MM.1S (cell line): ENCODE measurements at places on chromosomes 6 and 20.
A peak's percentile ranks its signal among the peaks of the same experiment; 100 is the strongest.

DNA sequence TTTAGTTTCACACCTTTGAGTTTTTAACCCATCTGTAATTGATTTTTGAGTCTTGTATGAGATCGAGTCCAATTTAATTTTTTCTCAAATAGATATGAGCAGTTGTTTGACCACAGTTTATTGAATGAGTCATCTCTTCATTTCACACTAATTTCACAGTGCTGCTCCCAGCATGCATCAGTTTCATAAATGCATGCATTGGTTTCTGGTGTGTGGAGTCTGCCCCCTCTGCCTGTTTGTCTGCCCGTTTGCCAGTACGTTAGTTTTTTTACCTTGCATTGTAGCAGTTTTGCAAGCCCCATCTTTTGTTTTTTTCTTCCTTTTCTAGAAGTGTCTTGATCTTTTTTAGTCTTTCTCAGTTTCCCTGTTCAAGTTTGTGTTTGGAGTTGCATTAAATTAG, 11.9 kb downstream of the SLX4IP start:
- peak; percentile 88 for DNase-seq

- DNase-seq: no peak
Observed at GRCh38 chr6:81623106-81623759, 129.2 kb downstream of the TENT5A start.

- DNase-seq: no peak
Observed at GRCh38 chr20:46260480-46260879, 47.8 kb downstream of the CDH22 start.

- DNase-seq: no peak
Observed at GRCh38 chr6:158567152-158567551, 7.3 kb downstream of the TMEM181 start.

DNA sequence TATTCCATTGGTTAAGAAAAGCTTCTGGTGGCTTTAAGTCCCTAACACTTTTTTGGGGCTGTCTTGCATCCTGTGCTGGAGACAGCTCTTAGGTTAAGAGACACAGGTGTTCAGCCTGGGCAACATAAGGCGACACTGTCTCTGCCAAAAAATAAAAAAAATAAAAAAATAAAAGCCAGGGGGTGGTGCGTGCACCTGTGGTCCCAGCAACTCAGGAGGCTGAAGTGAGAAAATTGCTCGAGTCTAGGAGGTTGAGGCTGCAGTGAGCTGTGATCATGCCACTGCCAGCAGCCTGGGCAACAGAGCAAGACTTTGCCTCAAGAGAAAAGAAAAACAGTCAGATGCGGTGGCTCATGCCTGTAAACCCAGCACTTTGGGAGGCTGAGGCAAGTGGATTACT, 55.6 kb upstream of the ZMYND8 start:
- DNase-seq: peak; percentile 89

DNA sequence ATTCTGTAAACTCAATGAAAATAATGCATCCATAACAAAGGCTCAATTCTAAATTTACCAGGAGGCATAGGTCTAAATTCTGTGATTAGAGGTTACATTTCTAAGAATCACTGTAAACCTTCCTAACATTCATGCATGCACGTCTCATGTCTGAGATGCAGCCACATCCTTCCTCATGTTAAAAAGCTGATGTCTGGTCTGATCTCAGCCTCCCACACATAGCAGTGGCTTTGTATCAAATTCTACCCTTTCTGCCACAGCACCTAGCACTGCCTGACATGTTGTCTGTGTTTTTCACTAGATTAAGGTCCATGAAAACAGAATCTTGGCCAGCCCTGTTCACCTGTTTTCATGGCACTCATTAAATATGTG, 171.1 kb downstream of the WDR27 start:
- no peak for DNase-seq

DNA sequence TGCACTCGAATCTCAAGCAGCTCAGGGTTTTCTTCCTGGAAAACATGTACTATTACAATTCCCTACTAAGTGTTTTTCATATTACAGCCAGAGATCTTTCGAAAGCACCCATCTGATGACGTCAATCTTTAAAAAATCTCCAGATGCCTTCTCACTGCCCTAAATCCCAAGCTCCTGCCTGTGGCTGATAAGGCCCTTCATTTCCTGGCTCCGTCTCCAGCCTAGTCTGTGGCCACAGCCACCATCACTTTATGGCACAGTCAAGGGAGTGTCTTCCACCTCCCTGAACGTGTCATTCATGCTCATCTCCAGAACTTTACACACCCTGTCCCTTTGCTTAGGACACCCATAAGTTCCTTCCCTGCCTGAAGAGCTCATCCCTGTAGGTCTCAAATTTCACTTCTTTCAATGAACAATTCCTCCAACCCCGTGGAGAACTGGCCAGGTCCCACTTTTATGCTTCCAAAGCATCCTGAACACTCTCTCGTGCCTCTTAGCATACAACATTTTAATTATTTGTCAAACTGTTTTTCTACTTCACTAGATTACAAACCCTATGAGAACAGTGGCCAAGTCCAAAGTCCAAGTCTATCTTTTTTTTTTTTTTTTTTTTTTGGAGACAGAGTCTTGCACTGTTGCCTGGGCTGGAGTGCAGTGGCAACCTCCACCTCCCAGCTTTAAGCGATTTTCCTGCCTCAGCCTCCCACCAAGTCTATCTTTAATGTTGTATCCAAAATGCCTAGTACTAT, 106.1 kb upstream of the AGPAT4 start:
- no peak for DNase-seq

DNA sequence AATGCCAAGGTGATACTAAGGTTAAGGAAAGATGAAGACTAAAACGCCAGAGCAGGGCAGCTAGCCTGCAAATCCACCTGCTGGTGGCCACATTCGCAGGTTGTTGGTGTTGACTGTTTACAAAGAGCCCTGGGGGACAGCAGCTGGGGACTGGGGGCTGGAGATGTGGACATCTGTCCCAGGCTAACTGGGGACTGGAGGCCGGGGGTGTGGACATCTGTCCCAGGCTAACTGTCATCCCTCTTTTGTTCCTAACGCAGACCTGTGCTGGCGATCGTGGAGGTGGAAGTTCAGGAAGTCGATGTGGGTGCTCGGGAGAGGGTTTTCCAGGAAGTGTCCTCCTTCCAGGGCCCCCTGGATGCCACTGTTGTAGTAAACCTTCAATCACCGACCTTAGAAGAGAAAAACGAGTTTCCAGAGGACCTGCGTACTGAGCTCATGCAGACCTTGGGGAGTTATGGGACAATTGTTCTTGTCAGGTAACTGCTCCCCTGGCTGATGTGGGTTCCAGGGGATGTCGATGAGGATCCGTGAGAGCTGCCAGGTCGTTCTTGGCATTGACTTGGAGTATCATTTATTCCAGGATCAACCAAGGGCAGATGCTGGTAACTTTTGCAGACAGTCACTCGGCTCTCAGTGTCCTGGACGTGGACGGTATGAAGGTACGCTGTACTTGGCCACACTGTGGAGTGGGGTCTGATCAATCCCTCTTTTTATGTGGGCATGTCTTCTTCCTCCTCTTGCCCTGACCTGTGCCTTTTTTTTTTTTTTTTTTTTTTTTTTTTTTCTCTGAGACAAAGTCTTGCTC, 87.0 kb downstream of the SERAC1 start:
- no peak for DNase-seq

- no peak for DNase-seq
Observed at GRCh38 chr6:75467284-75467683, 26.3 kb downstream of the FILIP1 start.

DNA sequence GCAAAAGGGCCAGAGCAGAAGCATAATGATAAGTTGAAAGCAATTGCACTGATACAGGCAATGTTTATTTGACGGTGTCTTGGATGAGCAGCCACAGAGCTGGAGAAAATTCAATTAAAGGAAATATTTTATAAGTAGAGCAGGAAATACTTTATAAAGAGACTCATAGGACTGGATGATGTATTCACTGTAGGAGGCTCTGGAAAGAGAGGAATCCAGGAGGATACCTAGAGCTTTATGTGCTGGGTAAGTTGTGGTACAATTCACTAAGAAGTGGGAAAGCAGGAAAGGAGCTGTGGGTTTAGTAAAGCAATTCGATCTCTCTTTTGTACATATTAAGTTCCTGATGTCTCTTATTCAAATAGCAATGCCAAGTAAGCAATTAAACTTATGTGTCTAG, 86.3 kb downstream of the C6orf118 start:
- no peak for DNase-seq

GRCh38 chr20:35899064-35899463, 55.2 kb downstream of the SCAND1 start:
- DNase-seq: no peak
